ENCODE measurements at places on chromosomes 13 and 19.

- DNase-seq, result no peak
Observed at GRCh38 chr19:10120538-10121189, 965 bp upstream of the EIF3G start.

- DNase-seq, result no peak
Observed at GRCh38 chr13:110372676-110373075, 65.6 kb downstream of the COL4A2 start.

DNA sequence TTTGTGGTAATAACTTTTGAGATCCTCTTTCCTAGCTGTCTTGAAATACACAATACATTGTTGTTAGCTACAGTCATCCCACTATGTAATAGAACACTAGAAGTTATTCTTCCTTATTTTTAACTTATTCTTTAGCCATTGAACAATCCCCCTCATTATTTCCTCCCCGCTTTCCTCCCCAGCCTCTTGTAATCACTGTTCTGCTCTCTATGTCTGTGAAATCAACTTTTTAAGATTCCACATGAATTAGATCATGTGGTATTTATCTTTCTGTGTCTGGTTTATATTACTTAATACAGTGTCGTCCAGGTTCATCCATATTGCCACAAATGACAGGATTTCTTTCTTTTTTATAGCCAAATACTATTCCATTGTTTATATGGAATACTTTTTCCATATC, 72.9 kb downstream of the SLC10A2 start:
- no peak for DNase-seq

GRCh38 chr13:71240911-71241310, 626.1 kb downstream of the DACH1 start:
- no peak for DNase-seq

DNA sequence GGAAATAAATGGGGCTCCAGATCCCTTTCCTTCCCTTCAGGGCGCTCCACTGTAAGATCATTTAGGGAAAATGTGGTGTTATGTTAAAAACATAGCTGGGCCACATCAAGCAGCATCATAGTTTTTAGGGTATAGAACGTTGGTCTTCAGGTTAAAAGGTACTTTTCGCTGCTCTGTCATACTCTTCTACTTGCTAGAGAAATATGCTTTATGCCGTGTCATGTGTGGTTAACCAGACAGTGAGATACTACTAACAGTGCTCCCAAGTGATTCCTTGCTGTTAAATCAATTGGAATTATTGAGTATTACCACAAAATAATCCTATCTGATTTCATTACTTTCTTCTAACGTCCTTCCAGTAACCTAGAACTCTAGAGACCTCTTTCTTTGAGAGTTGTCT, 1.1 kb upstream of the NDFIP2 start:
- no peak for DNase-seq
